ENCODE measurements at places on chromosomes 1 and 21.

DNA sequence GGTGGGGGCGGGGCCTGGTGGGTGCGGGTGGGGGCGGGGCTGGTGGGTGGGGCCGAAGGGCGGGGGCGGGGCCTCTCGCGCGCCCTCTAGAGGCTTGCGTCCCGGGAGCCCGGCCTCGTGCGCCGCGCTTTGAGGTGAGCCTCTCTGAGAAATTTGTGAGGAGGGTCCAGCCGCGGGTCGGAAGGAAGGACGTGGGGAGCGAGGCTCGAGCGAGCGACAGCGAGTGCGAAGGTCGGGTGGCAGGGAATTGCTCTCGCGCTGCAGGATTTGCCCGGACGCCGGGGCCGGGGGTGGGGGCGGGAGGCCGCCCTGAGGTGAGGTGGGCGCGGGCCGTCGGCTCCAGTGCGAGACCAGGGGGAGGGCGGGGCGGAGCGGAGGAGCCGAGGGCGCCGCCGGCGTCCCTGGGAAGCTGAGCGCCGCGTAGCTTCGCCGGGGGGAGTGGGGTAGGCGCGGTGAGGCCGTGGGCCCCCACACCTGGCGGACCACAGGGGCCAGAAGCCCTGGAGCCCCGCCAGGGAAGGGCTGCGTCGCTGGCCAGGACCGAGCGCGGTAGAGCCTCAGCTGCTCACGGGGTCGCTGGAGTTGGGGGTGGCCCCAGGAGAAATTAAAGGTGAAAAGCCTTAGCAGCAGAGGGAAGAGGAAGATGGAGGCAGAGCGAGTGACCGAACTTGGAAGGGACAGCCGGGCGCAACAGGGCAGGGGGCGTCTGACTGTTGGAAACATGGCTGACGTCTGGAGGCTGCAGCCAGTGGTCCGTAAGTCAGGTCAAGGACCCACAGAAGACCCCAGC lies 754 bp upstream of the LSS start:
- DNase-seq, result no peak

DNA sequence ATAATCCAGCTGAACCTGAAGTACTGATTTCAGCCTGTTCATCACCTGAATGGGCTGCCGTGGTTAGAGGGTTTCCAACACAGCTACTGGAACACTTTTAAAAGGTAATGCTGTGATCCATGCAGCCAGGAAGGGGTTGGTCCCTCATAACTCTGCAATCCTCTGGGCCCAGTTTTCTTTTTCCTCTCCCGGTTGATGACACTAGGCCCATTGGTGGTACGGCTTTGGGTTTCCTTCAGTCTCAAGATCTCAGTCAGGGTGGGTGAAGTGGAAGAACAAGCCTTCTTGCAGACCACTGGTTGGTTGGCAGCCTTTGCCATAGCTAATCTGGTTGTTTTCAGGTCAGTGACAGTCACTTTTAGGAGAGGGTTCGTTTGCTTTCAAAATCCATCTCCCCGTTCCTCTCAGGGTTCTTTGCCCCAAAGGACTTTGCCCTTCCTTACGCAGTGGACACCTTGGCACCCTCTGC lies 502 bp upstream of the SLC35A3 start:
- DNase-seq, result no peak

DNA sequence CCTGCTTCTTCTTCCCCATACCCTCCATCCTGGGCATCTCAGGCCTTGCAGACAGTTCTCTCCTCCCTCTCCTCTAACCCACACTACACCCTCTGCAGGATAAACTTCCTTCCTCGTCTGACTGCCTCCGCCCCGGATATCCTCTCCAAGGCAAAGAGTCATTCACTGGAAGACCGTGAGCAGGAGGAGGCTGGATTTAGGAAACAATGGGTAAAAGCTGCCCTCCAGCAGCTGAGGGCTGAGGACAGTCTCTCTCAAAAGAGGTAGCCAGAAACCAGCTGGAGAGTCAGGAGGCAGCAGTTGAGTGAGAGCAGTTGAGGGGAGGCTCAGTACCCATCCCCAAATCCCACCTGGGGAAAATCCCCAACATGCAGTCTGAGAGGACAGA lies 1.4 kb downstream of the CSRP1 start:
- no peak for DNase-seq

DNA sequence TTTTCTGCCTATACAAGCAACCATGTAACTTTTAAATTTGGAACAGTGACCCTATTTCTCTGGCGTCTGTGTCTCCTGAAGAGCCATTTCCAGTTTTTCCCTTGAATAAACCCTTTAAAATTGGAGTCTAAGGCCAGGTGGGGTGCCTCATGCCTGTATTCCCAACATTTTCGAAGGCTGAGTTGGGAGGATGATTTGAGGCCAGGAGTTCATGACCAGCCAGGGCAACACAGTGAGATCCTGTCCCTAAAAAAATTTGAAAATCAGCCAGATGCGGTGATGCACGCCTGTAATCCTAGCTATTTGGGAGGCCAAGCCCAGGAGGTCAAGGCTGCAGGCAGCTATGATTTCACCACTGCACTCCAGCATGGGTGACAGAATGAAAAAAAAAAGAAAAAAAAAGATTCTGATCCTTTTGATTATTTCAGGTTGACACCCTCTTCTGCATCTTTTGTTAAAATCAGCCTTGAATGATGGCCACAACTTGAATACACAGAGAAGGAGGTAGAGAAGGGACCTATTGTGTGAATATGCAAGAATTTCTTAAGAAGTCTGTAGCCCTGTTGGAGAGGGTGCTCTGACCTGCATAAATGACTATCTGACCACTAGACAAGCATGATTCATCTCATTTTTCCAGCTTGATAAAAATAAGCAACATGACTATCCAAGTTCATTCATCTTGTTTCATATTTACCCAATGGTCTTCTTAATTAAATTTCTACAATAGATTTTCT lies 40.2 kb upstream of the PARP1 start:
- DNase-seq, result no peak

- no peak for DNase-seq
These were observed 47.6 kb downstream of the TRIM11 start for GRCh38 chr1:228358764-228359612.

DNA sequence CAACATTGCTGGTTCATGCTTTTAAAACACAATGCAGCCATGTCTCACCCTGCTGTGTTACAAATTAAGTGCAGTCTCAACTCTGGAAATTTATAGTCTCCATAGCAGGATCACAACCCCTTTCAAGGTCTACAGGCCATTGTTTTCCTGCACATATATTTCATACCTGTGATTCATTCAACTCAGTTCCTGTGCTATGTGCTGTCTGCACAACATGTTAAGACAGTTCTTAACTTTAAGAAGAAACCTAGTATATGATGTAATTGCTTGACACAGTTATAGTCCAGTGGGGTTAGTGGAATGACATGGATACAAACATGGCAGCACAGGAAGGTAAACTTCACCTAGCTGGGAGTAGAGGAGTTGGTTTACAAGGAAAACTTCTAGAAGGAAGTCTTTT lies 106.4 kb downstream of the IFI44 start:
- DNase-seq, result no peak

DNA sequence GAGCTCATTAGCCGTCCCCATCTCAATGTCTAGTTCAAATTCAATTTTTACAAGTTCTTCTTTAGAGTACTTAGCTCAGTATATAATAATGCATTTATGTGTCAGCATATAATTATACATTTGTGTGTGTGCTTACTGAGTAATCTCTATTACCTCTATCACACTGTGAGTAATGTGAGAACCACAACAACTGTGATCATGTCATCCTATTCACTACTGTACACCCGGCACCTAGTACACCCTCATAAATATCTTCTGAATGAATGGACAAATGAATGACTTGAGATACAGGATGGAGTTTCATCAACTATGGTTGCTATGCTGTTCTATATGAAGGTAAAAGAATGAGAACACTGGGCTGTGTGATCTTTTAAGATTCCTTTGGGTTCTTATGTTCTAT lies 124.0 kb downstream of the GPATCH2 start:
- no peak for DNase-seq

- no peak for DNase-seq
These were observed 412.1 kb downstream of the LTN1 start for GRCh38 chr21:28580585-28580984.

GRCh38 chr1:221263831-221264767 lies 384.9 kb downstream of the HLX start:
- no peak for DNase-seq

GRCh38 chr1:17586172-17586964 lies 46.9 kb downstream of the ARHGEF10L start:
- DNase-seq, result no peak

DNA sequence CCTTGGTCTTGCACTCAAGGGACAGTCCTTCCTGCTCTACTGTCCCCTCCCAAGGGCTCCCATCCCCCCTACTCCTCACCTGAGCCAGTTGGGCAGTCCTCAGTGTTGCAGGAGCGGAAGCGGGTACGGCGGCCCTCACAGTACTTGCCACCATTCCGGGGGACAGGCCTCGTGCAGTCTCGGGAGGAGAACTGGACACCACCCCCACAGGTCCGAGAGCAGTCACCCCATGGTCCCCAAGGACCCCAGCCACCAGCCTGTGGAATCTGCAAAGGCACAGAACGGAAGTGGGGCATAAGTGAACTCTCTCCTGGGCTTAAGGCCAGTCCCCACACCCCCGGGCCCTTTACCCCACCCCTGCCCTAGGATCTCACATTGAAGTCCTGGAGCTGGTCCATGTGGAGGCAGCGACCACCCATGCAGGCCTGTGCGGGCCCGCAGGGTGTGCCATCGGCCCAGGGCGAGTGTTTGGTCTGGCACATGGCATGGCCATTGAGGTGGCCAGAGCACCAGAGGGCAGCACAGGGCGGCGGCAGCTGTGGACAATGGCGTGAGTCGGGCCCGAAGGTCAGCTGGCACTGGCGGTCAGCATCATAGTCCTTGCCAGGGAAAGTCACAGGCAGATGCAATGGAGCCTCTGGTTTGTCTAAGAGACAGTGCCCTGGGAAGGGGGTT lies 5.2 kb downstream of the ADAMTS4 start:
- DNase-seq, result no peak

GRCh38 chr1:66013371-66013770 lies 220.7 kb downstream of the PDE4B start:
- no peak for DNase-seq

DNA sequence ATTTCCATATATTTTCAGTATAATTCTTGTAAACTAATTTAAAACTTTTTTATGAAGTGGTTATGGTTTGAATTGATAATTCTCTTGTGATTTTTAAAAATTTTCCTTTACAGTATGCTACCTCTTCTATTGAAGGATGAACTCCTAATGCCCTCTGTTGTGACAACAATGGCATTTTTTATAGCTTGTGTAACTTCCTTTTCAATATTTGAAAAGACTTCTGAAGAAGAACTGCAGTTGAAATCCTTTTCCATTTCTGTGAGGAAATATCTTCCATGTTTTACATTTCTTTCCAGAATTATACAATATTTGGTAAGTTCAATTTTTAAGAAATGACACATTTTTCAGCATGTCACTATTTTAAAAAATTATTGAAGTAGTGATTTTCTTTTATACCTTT lies 61.4 kb downstream of the ALG6 start:
- DNase-seq, result no peak

DNA sequence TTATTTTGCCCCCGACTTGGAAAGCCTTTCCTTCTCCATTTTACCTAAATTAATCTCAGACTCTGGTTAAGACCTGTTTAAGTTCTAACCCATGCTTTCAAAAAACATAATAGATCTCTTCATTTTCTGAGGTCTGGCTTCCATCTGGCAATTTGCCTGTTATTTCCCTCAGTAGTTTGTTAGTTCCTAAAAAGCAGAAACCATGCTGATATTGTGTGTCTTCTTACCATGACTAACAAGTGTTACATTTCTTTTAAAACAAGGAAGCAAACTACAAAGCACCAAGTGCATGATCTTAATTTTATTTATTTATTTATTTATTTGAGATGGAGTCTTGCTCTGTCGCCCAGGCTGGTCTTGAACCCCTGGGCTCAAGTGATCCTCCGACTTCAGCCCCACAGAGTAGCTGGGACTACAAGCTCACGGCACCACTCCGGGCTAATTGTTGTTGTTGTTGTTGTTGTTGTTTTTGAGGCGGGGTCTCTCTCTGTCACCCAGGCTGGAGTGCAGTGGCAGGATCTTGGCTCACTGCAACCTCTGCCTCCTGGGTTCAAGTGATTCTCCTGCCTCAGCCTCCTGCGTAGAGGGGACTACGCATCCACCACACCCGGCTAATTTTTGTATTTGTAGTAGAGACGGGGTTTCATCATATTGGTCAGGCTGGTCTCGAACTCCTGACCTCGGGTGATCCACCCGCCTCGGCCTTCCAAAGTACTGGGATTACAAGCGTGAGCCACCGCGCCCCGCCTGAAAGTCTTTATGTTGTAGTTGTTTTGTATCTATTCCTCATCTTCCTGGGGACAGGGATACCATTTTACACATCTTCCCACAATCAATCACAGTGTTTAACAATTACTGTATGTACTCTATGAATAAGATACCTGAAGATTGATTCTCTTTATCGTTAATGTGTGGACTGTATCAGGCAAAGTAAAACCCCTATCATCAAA lies 1.3 kb upstream of the PATJ start:
- no peak for DNase-seq

DNA sequence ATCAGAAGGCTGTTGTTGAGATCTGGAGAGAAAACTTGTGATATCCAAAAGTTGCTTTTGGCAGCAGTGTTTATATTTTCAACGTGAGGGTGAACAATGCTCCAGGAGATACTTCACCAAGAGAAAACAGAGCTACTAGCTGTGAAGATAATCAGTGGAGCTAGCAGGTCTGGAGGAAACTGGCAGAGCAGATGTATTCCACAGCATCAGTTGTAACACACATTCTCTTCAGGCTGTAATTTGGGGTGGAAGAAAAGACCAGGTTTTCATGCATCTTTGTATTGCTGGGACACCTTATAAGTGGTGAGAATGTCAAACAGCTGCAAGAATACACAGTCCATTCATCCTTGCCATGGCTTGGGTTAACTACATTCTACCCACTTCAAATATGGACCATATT lies 22.0 kb downstream of the AHCYL1 start:
- no peak for DNase-seq

DNA sequence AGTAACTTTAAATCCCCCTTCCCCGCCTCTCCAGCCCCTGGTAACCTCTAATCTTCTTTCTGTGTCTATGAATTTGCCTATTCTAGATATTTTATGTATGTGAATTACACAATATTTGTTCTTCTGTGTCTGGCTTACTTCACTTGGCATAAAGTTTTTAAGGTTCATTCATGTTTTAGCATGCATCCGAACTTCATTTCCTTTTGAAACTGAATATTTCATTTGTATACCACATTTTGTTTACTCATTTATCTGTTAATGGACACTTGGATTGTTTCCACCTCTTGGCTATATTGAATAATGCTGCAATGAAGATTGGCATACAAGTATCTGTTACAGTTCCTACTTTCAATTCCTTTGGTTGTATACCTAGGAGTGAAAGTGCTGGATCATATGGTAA lies 205.3 kb downstream of the TM2D1 start:
- DNase-seq, result no peak
